Stimulated activated CD4-positive, alpha-beta T cell treated with anti-CD3 and anti-CD28 coated beads, Interleukin-12 subunit alpha, Interleukin-12 subunit beta, amount 100 ng/mL, for 24 hours (primary cell): ENCODE measurements at places on chromosomes 4 and X.

DNA sequence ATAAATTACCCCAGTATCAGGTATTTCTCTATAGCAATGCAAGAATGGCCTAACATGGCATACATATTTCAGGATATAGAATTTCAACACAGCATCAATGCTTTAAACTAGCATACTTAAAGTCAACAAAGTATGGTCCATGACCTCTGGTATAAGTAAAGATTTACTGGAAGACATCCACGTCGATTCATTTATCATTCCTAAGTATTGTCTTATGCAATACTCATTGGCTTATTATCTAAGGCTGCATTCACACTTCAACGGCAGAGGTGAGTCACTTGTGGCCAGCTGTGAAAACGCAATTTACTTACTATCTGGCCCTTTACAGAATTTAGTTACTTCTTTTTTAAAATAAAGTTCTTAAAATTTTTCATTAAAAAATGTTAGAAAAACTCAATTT lies 42.6 kb downstream of the ADGRA3 start:
- no peak for DNase-seq

- DNase-seq = no peak
These were observed 22.4 kb upstream of the NEIL3 start for GRCh38 chr4:177287255-177287654.

- DNase-seq = no peak
These were observed 541.9 kb downstream of the PACRGL start for GRCh38 chr4:21242163-21242562.

DNA sequence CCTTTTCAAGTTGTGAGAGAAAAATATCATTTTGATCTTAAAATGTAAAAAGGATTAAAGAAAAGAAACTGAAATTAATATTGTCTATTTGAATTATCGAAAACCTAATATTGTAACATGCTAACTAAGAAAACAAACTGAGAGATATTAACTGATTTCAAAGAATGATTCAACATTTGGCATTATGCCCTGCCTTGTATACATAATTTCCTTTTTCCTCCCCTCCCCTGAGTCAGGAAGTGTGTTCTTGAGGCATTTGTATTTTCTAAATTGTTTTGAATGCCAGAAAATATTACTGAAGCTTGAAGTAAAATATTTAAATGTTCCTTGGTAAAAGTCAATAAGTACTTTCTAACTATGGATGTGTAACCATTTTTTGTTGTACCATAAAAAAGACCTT lies 49.4 kb downstream of the RPS6KA3 start:
- DNase-seq = no peak

DNA sequence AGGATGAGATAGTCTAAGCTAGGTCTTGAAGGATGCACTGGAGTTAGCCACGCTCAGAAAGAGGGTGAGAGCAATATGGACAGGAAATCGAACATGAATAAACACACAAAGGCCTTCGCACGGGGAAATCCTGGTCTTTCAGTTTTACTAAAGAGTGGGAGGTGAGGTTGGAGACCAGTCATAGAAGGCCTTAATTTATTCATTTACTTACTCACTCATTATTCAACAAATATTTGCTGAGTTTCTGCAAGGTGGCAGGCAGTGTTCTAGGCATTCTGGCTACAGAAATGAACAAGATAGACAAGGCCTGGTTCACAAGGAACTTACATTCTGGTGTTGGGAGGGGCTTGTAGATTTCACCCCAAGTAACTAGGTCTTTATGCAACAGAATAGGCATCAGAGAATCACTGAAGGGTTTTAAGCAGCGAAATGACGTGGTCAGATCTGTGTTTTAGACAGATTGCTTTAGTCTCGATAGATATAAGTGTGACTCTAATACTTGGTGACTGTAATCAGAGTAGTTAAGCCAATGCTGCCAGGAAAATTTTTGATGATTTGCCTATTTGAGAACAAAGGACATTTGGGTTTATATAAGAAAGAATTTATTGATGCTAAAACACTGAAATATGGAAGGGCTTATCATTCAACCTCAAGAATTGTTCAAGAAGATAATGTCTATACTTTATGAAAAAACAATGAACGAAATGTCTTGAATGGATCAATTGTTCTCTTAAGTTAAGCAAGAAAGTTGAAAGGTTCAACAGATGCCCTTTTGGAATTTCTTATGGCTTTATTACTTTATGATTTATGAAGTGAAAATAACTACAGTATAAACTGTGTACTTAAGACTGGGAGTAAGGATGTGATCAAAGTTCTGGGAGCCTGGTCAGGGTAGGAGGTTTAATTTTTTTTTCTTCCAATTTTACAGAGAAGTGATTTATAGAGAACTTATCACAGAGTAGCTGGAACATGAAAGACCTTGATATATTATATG lies 184.4 kb upstream of the CASK start:
- DNase-seq = no peak

DNA sequence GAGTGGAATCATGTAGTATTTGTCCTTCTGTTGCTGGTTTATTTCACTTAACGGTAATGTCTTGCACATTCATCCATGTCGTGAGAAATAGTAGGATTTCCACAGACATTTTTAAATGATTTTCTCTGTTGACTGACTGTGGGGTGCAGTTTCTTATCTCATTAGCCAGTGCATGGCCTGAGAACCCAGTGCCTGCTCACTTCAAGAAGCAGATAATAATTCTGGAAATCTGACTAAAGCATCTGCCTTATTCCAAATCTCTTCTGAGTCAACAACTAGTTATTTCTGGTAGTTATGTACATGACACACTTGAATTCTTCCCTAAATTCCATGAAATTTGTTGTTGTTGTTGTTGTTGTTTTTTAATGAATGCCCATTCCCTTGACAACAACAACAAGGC lies 77.6 kb downstream of the NPFFR2 start:
- DNase-seq = no peak

GRCh38 chrX:10922159-10922558 lies 189.0 kb upstream of the HCCS start:
- no peak for DNase-seq

GRCh38 chr4:125979950-125980349 lies 665.2 kb downstream of the FAT4 start:
- no peak for DNase-seq

GRCh38 chr4:121669163-121669550 lies 27.6 kb downstream of the ANXA5 start:
- DNase-seq = no peak

DNA sequence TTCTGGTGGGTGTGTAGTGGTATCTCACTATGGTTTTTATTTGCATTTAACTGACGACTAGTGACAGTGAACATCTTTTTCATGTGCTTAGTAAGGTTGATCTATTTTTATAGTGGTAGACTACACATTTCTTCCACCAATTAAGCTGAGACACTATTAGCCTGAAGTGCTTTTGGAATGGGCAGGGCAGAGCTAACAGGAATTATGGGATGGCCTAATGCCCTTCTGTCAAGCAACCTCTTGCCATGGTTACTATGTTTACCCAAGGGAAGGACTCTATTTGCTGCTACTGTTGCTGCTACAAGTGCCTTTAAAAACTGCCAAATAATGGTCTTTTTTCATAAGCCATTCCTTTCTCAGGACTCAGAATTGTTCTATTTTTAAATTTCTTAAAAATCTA lies 676.7 kb upstream of the ACTRT1 start:
- DNase-seq = no peak

GRCh38 chr4:69910016-69910782 lies 20.7 kb upstream of the CSN1S1 start:
- no peak for DNase-seq

- no peak for DNase-seq
These were observed 155.7 kb downstream of the RELL1 start for GRCh38 chr4:37530451-37530850.

- no peak for DNase-seq
These were observed 174.3 kb downstream of the ATP10D start for GRCh38 chr4:47659342-47659741.

DNA sequence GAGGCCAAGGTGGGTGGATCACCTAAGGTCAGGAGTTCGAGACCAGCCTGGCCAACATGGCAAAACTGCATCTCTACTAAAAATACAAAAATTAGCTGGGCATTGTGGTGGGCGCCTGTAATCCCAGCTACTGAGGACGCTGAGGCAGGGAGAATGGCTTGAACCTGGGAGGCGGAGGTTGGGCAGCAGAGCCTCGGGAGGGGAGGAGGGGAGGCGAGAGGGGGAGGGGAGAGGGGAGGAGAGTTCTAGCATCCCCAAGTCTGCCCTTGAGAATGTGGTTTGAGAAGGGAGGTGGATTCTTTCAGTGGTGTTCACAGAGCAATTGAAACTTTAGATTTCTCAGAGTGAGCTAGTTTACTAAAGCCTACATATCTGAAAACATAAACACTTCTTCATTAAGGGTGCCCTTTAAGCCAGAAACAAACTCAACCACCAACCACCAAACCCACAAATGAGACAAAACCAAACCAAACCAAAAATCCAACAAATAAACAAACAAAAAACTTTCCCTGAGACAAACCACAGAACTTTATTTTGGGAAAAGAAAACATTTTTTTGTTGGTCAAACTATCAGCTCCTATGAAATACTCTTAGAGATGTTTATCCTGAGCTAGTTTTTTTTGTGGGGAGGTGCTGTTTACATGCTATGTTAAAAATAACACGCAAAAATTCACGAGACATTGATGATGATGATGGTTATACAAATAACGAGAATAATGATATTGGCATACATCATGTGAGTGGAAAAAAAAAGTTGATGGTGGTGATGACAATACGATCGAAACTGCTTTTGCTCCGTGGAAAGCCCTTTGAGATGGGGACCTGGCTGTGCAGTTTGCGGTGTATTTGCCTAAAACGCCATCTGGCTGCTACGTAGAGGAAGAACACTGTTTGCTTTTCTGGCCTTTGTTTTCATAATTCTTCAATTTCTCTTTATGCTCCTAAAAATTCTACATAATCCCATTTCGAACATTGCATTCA lies 98.2 kb upstream of the PRKX start:
- DNase-seq = peak; percentile 2

GRCh38 chrX:135697601-135698000 lies 15.8 kb upstream of the CT45A1 start:
- no peak for DNase-seq

DNA sequence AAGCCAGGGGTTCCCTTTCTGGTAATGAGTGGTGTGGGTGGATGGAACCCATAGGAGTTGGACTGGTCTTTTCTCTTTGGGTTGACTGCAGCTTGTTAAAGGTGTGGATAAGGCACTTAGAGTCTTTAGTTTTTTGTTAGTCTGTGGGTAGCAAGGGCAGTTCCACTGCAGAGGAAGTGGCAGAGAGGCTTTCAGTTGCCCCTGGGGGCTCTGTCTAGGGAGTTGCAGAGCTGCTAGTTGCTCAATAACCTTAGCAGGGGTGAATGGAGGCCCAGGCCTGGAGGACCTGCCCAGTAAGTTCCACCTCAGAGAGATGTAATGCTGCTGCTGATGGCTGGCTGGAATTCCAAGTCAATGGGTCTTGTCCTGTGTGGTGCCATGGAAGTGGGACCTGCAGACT lies 282.6 kb upstream of the NDST4 start:
- no peak for DNase-seq

GRCh38 chr4:3516836-3517730 lies 15.1 kb downstream of the LRPAP1 start:
- DNase-seq = no peak

DNA sequence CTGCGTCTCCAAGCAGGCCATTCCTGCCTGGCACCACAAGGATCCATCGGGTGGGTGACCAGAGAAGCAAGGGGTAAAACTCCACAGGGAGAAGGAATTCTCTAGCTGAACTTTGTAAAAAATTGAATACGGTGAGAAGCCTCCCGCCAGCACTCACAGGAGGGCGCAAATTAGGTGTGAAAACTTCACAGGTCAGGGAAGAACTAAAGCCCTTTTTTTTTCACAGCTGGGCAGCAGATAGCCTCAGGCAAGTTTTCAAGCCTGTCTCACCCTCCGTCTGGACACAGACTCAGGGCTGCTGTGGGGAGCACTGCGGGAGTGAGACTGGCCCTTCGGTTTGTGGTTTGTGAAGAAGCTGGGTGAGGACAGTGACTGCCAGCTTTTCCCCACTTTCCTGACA lies 224.1 kb upstream of the FGF16 start:
- DNase-seq = no peak

- DNase-seq = no peak
These were observed 15.1 kb downstream of the TEC start for GRCh38 chr4:48254381-48255071.

DNA sequence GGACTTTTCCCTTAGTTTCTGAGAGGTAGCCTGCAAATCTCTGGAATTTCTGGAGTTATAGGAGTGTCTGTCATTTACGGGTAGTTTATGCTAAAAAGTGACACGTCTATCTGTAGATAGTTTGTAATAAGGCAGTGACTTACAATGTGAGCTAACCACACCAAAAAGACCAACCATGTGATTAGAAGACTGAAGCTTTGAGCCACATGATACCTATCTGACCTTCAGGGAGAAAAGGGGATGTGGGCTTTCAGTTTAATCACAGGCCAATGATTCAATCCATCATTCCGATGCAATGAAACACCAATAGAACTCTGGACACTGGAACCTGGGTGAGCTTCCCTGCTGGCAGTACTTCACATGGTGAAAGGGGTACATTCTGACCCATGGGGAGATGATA lies 254.6 kb upstream of the GK2 start:
- DNase-seq = no peak

GRCh38 chr4:26839534-26839951 lies 21.1 kb upstream of the STIM2 start:
- no peak for DNase-seq

DNA sequence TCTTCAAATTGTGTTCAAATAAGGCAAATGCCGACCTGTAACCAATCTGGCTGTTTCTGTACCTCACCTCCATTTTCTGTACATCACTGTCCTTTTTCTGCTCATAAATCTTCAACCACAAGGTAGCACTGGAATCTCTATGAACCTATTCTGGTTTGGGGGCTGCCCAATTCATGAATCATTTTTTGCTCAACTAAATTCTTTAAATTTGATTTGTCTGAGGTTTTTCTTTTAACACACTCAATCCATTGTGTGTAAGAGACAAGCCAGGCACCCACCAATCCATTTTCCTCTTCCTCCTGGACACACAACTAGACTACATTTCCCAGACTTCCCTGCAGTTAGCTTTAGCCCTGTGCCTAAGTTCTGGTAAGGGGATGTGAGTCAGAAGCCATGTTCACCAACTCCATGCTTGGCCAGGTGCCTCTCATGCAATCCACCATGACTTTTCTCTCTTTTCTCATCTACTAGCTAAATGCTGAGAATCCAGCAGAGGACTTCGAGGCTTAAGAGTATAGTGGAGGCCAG lies 193.2 kb upstream of the KLF3 start:
- no peak for DNase-seq

DNA sequence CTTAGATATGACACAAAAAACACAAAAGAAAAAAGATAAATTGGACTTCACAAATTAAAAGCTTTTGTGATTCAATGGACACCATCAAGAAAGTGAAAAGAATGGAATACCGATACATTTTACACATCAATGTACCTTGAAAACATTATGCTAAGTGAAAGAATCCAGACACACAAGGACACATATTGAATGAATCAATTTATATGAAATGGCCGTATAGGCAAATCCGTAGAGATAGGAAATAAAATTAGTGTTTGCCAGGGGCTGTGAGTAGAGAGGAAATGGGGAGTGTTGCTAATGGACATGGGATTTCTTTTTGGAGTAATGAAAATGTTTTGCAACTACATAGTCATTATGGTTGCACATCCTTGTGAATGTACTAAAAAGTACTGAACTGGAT lies 3.1 kb downstream of the PGAM4 start:
- no peak for DNase-seq

- DNase-seq = no peak
These were observed 120.2 kb upstream of the FAM9C start for GRCh38 chrX:13164611-13165010.

- DNase-seq = no peak
These were observed 126.7 kb upstream of the CENPE start for GRCh38 chr4:103324811-103325210.
